ENCODE measurements at places on chromosomes 1 and 21.

DNA sequence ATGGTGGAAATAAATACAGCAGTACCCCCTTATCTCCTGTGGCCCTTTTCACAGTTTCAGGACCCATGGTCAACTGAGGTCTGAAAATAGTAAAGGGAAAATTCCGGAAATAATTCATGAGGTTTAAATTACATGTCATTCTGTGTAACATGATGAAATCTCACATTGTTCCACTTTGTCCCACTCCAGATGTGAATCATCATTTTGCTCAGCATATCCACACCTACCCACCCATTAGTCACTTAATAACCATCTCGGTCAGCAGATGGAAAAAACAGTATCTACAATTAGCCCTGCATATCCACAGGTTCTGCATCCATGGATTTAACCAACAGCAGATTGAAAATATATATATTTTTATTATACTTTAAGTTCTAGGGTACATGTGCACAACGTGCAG, 86.9 kb upstream of the GORAB start:
- no peak for DNase-seq

- no peak for DNase-seq
Measured at GRCh38 chr1:201696217-201696761, 132.7 kb upstream of the IPO9 start.

DNA sequence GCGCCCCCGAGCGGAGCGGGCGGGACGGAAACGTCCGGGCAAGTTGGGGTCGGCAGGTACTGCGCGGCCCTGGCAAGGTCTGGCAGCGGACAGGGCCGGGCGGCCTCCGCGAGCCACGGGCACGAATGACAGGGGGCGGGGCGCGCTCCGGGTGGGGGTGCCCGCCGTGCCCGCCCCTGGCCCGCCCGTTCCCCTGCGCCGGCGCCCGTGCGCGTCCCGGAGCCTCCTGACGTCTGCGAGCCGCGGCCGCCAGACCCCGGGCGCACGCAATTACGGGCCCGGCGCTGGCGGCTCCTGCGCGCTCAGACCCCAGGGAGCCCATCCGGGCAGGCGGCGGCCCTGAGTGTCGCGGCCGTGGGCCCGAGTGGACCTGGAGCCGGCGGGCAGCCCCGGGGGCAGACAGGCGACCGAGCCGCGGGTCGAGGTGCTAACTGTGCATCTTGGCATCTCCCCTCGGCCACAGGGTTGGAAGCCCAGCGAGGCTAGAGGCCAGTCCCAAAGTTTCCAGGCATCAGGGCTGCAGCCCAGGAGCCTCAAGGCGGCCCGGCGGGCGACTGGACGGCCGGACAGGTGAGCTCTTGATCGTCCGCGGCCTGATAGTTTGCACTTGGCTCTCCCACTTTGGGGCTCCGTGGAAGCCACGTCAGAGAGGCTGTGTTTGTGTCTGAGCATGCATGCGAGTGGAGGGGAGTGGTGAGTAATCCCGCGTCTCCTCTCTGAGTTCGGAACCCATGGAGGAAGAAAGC, 918 bp downstream of the MIB2 start:
- DNase-seq, result no peak

GRCh38 chr1:110394493-110394820, 3.6 kb upstream of the SLC16A4 start:
- no peak for DNase-seq

DNA sequence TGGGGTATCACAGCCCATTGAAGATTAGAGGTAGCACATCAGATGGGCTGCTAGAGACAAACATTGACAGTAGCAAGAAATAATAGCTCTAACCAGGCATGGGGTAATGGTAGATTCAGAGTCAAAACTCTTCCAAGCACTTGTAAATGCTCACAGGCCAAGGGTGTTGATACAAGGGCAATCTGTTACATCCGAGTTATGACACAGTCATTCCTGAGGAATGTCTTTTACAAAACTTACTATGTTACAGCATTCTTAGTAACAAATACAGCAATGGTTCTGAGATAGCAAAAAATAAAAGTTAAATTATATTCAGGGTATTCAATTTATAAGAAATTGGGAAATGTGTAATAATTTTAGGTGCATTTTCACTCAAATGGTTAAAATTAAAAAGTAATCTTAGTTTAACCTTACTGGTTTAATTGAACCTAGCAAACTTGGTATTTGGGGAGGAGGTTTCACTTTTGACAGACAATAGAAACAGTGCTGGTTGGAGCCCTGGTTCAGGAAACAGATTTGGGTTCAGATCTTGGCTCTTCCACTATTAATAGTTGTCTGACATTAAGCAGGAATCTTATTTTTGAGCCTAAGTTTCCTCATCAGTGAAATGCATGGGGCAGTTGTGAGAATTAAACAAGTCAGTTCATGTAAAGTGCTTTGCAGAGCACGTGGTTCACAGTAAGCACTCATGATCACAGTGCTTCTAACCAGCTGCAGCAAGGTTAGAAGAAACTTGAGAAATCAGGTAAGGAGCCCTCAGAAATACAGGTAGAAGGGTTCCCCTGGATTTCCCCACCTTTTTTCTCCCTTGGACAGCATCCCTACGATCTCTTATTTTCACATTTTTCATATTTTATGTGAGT, 4.4 kb downstream of the ST3GAL3 start:
- DNase-seq, result no peak

GRCh38 chr1:156151093-156151688, 2.2 kb upstream of the SEMA4A start:
- no peak for DNase-seq
